ENCODE measurements at places on chromosomes 11 and 22.

GRCh38 chr11:56922421-56922820 is 66.3 kb upstream of the OR5AK2 start:
- no peaks in the 10 kb centered on the region for H3K4me1 ChIP-seq
- no peak for DNase-seq

DNA sequence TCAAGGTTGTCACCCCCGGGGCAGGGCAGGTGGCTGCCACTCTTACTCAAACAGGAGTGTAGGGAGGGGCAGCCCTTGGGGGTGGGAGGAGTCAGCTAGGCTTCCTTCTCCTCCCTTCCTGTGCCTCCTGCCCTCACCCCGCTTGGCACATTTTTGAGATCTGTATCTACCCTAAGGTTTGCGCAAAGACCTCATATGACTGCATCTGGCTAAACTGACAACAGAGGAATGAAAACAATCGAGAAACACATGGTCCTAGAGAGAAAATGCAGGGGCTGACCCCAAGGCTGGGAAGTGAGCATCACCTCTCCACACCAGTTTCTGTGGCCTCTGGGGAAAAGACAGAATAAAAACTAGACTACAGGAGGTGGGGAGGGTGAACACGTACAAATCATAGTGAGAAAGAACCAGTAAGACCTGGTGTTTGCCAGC is 28.1 kb downstream of the IGSF9B start:
- H3K4me3 ChIP-seq, result no peak overlapping the region
- H3K27ac ChIP-seq, result no peak overlapping the region
- peaks cover 32% of the 10 kb centered on the region for H3K36me3 ChIP-seq
- H3K4me1 ChIP-seq, result peaks cover 7% of the 10 kb centered on the region
- DNase-seq, result peak; percentile 24

DNA sequence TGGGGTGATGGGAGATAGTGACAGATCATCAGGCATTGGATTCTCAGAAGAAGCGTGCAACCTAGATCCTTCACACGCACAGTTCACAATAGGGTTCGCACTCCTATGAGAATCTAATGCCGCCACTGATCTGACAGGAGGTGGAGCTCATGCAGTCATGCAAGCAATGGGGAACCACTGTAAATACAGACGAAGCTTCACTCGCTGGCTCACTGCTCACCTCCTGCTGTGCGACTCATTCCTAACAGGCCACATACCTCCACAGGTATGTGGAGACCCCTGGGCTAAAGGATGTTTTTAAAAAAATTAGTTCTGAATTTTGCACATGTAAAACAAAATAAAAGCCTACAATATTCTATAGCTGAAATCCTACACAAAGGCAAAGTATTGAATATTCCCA is 20.5 kb upstream of the TEAD1 start:
- no peaks in the 10 kb centered on the region for H3K4me1 ChIP-seq
- H3K27me3 ChIP-seq, result no peaks in the 10 kb centered on the region
- no peak overlapping the region for H3K4me3 ChIP-seq

DNA sequence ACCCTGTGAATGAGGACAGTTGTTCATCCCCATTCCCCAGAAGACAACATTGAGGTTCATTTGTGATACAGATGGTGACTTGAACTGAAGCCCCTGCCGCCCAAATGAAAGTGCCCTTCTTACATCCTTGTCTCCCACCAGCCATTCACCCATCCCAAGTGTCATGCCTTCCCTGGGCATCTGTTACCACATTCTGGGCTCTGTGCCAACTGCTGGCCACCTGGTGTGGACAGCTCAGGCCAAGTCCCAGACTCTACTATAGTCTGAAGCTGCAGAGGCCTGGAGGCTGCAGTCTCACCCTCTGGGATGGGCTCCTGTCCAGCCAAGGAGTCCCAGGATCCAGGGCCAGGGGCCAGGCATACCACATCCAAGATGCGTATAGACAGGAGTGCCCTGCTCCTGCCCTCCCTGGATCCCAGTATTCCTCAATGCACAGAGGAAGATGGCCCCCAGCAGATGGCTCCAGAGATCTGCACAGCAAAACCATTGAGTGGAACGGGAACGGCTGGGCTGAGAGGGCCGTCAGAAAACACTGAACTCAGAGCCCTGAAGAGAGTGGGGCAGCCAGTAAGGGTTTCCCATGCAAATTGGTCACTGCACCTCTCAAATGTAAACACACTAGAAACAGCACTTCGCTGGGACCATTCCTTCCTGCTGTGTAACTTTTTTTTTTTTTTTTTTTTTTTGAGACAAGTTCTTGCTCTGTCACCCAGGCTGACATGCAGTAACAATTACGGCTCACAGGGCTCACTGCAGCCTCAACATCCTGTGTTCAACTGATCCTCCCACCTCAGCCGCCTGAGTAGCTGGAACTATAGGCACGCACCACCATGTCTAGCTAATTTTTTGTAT is 22.8 kb downstream of the ARRB1 start:
- H3K27me3 ChIP-seq, result no peaks in the 10 kb centered on the region
- DNase-seq, result peak; percentile 71
- H3K27ac ChIP-seq, result peak overlapping the region; percentile 99
- peaks cover 86% of the 10 kb centered on the region for H3K4me1 ChIP-seq
- H3K36me3 ChIP-seq, result peaks cover 6% of the 10 kb centered on the region

- H3K4me1 ChIP-seq, result peaks cover 42% of the 10 kb centered on the region
- no peak for DNase-seq
- H3K27me3 ChIP-seq, result no peaks in the 10 kb centered on the region
- peak overlapping the region; percentile 84 for H3K27ac ChIP-seq
- H3K36me3 ChIP-seq, result no peaks in the 10 kb centered on the region
- peak overlapping the region; percentile 93 for H3K4me3 ChIP-seq
Measured at GRCh38 chr11:63683133-63683991, 2.1 kb downstream of the RTN3 start.

DNA sequence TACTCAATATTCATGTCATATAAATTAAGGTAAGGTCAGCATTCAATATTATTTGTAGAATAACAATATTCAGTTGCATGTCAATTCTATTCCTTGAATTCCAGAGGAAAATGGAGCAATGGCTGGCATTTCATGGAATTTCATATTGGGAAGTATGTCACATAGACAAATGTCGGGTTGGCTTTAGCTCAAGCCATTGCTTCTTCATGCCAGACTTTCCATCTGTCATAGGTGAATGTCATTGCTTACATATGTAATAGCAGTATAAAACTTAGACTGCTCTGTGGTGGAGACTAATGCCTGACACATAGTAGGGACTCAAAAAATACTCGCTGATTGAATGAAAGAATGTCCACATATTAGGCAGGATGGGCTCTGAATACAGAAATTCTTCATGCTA is 509.6 kb upstream of the CHORDC1 start:
- no peak for DNase-seq
- no peaks in the 10 kb centered on the region for H3K27me3 ChIP-seq

DNA sequence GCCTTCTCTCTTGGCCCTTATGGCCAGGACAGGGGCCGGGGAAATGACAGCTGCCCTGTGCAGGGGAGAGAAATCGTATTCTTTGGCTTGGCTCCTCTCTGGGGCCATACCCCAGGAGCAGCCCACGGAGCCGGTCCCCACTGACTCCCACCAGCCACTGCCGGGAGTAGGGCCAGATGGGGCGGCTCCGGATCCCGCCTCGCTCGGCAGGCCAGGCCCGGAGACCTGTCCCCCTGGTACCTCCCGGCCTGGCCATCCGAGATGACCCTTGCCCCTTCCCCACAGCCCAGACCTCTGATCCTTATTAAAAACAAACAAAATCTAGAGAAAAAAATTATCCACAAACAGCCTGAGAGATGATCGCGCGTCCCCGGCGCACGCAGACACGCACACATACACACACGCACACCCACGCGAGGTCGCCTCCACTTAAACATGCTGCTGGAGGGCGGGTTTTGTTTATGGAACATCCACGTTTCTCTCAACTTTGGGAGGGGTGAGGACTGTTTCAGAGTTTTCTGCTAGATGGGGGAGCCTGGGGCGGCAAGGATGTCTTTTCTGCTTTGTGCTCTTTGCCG is 59.1 kb downstream of the IGLL1 start:
- no peak for DNase-seq
- peak overlapping the region; percentile 75 for H3K4me3 ChIP-seq
- H3K27ac ChIP-seq, result peak overlapping the region; percentile 76

- no peaks in the 10 kb centered on the region for H3K36me3 ChIP-seq
- H3K27me3 ChIP-seq, result no peaks in the 10 kb centered on the region
- no peak overlapping the region for H3K4me3 ChIP-seq
- peaks cover 41% of the 10 kb centered on the region for H3K4me1 ChIP-seq
Measured at GRCh38 chr11:83661491-83662350, 375.6 kb upstream of the CCDC90B start.

DNA sequence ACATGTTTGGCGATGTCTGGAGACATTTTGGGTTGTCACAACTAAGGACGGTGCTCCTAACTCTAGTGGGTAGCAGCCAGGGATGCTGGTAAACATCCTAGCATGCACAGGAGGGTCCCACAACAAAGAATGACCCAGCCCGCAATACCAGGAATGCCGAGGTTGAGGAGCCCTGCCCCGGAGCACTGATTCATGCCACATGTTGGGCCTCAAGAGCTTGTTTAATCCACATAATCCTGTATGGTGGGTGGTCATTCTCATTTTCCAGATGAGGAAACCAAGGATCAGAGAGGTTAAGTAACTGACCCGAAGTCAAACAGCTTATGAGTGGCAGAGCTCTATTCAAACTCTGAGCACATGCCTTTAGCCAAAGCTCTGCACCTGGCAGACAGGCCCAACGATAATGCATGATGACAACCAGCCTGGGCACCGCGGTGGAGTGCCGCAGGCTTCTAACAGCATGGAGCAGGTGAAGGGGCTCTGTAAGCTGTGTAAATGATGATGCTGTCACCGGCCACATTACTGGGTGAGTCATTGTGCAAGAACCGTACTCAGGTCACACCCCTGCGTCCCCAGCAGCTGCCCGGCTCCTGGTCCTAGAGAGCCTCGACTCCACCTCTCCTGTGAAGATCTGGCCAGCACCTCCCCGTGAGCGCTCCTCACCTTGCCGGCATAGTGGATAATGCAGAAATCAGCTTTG is 58.6 kb downstream of the APOL1 start:
- no peak overlapping the region for H3K27ac ChIP-seq
- H3K36me3 ChIP-seq, result peaks cover 71% of the 10 kb centered on the region
- no peak overlapping the region for H3K4me3 ChIP-seq

- no peak overlapping the region for H3K4me3 ChIP-seq
- peaks cover 62% of the 10 kb centered on the region for H3K36me3 ChIP-seq
- no peak for DNase-seq
Measured at GRCh38 chr11:68546555-68546954, 86.0 kb downstream of the PPP6R3 start.

GRCh38 chr11:10498022-10498400 is 42.9 kb downstream of the AMPD3 start:
- no peak overlapping the region for H3K4me3 ChIP-seq
- peaks cover 19% of the 10 kb centered on the region for H3K36me3 ChIP-seq
- H3K27ac ChIP-seq, result no peak overlapping the region
- DNase-seq, result no peak
- no peaks in the 10 kb centered on the region for H3K27me3 ChIP-seq

DNA sequence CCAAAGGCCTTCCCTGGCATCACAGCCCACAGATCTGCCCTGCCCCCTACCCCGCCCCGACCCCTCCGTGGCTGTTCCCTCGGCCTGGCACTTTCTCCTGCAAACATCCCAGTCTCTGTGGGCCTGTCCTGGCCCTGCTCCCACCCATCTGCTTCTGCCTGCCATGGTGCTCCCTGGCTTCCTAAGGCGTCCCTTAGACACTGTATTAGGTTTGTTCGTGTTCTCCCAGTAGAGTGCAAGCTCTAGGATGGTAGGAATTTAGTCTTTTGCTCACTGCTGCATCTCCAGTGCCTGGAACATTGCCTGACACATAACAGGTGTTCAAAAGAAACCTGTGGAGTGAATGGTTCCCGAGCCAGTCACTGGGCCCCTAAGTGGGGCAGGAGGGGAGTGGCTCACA is 69.6 kb upstream of the PITPNB start:
- no peak overlapping the region for H3K4me3 ChIP-seq
- DNase-seq, result no peak
- H3K27ac ChIP-seq, result peak overlapping the region; percentile 45
- peaks cover 20% of the 10 kb centered on the region for H3K4me1 ChIP-seq
- H3K36me3 ChIP-seq, result peaks cover 5% of the 10 kb centered on the region

DNA sequence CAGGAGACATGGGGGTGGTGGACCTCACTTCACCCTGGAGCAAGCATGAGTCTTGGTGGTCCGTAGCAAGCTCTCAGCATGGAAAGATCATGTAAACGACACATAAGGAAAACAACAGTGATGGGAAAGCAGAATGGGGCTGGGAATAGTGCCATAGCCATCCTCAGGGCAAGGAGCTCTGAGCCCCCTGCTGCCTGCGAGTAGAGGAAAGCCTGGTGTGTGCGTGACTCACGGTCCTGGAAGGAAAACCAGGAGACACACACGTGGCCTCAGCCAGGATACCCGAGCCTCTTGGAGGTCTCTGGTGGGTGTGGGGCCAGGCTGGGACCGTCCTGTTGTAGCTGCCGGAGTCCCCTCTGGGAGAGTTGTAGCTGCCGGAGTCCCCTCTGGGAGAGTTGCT is 12.4 kb downstream of the SHANK3 start:
- H3K27me3 ChIP-seq, result peaks cover 4% of the 10 kb centered on the region
- DNase-seq, result no peak
- no peak overlapping the region for H3K4me3 ChIP-seq
- H3K36me3 ChIP-seq, result peaks cover 24% of the 10 kb centered on the region
- no peaks in the 10 kb centered on the region for H3K4me1 ChIP-seq
- 0 out of 2 replicates have a peak overlapping the region, but pooled peaks have one; percentile 37 for H3K27ac ChIP-seq

DNA sequence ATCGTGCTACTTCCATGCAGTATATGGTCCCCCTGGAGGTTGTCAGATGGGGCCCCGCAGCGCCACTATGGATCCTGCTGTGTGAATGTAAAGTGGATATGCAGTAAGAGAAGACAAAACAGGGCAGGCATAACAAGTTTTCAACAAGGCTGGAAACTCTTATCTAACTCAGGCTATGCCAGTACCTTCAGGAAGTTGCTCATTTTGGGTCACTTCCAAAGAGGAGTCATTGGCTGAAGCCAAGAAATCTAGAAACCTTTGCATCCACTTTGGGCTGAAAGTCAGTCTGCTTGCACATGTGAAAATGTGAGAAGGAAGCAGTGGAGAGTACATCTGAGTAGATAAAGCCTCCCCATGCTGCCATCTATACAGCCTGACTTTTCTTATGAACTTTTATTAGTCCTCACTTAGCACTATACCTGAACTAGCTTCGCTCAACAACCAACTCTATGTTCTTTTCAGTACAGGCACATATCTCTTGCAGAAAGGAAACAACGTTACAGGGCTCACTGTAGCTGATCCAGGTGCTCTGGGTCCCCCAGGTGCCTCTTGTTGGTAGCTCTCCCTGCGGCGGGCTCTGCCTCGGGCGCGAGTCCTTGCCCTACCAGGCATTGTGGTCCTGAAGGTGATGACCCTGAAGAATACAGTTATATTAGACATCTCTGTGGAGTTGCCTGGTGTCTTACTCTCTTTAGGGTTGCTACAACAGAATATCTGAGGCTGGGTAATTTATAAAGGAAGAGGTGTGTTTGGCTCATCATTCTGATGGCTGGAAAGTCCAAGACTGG is 12.4 kb downstream of the PIWIL3 start:
- H3K27me3 ChIP-seq, result no peaks in the 10 kb centered on the region
- no peak for DNase-seq
- no peaks in the 10 kb centered on the region for H3K36me3 ChIP-seq
- no peak overlapping the region for H3K27ac ChIP-seq
- H3K4me3 ChIP-seq, result no peak overlapping the region

- H3K27ac ChIP-seq, result no peak overlapping the region
- peaks cover 25% of the 10 kb centered on the region for H3K36me3 ChIP-seq
- DNase-seq, result no peak
- no peak overlapping the region for H3K4me3 ChIP-seq
- H3K27me3 ChIP-seq, result peaks cover 5% of the 10 kb centered on the region
Measured at GRCh38 chr11:68138237-68138636, 17.0 kb upstream of the CHKA start.

- no peaks in the 10 kb centered on the region for H3K36me3 ChIP-seq
- no peak overlapping the region for H3K27ac ChIP-seq
- H3K4me1 ChIP-seq, result peaks cover 8% of the 10 kb centered on the region
- DNase-seq, result no peak
- H3K4me3 ChIP-seq, result no peak overlapping the region
- peaks cover 2% of the 10 kb centered on the region for H3K27me3 ChIP-seq
Measured at GRCh38 chr11:86695373-86695772, 23.0 kb upstream of the ME3 start.

Measured in WTC11 (cell line).